ENCODE measurements at places on chromosomes 2 and 18.

GRCh38 chr2:156955701-156956100 lies 301.8 kb upstream of the GALNT5 start:
- H3K27me3 ChIP-seq = no peaks in the 10 kb centered on the region
- no peak overlapping the region for H3K27ac ChIP-seq
- ATAC-seq = no peak
- no peak overlapping the region for H3K4me3 ChIP-seq
- no peaks in the 10 kb centered on the region for H3K4me1 ChIP-seq

- peaks cover 26% of the 10 kb centered on the region for H3K36me3 ChIP-seq
- H3K27me3 ChIP-seq = no peaks in the 10 kb centered on the region
- ATAC-seq = no peak
These were observed 83.1 kb downstream of the EIPR1 start for GRCh38 chr2:3294493-3294892.

GRCh38 chr2:121282800-121283385 lies 2.1 kb downstream of the TFCP2L1 start:
- H3K4me1 ChIP-seq = peaks cover 33% of the 10 kb centered on the region
- H3K4me3 ChIP-seq = no peak overlapping the region
- ATAC-seq = no peak
- H3K27me3 ChIP-seq = peaks cover 24% of the 10 kb centered on the region

DNA sequence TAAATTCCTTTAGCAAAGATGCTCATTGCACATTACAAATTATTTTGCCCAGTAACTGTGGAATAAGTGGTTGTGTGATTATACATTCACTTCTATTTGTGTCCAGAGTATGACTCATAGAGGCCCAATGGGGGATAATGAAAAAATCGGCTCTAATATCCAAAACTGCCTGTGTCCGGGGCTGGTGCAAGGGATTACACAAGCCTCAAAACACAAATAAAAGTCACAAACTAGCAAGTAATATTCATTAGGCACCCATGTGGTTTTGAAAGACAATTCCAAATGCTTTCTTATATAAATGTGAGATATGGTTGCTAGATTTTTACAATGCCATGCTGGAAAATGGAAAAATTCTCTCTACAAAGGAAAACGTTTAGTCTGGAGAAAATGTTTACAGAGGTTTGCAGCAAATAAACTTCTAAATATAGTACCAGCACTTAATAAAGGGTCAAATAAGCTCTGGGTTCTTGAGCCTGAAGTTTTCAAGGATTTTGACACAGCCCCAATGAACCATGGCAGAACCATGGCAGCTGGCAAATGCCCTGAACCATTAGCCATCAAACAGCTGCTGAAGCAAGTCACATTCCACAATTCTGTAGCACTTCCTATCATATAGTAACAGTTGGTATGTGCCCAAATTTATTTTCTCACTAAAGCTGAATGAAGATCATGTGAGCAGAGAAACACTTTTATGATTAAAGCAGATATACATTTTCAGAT lies 40.5 kb downstream of the IRS1 start:
- no peaks in the 10 kb centered on the region for H3K36me3 ChIP-seq
- no peaks in the 10 kb centered on the region for H3K4me1 ChIP-seq
- no peak for ATAC-seq
- H3K4me3 ChIP-seq = no peak overlapping the region

- no peaks in the 10 kb centered on the region for H3K4me1 ChIP-seq
- no peak overlapping the region for H3K27ac ChIP-seq
- ATAC-seq = no peak
- H3K4me3 ChIP-seq = no peak overlapping the region
- H3K27me3 ChIP-seq = no peaks in the 10 kb centered on the region
- H3K36me3 ChIP-seq = no peaks in the 10 kb centered on the region
These were observed 167.1 kb downstream of the PDE1A start for GRCh38 chr2:182259629-182260150.

DNA sequence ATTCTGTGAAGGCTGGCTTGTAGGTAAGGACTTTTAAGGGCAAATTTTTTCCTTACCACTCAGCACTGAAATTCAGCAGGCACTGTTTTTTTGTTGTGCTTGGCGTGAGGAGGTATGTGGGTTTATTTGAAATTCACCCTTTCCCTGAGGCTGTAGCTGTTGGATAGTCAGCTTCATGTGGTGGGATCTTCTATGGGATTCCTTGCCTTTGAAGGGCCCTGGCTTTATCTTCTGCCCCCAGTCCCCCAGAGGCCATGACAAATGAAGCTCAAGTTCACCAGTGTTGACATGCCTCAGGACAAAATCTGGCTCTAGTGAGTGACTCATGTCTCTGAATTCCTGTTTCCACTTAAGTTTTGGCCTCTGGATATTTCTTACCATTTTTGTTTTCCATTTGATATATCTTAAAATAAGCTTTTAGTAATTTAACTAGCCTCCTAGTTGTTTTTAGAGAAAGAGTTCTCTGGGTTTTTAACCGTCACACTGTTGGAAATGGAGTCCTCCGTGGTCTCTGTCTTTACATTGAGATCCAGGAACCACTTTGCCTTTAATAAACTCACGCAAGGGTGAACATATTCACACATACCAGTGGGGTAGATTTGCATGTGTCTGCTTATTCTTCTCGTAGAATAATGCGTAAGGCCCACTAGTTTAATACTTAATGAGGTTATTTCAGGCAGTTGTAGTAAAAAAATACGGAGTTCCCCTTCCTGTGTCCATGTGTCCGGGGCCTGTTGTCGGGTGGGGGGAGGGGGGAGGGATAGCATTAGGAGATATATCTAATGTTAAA lies 211.1 kb upstream of the FAM98A start:
- H3K36me3 ChIP-seq = no peaks in the 10 kb centered on the region
- no peaks in the 10 kb centered on the region for H3K4me1 ChIP-seq
- no peak for ATAC-seq

DNA sequence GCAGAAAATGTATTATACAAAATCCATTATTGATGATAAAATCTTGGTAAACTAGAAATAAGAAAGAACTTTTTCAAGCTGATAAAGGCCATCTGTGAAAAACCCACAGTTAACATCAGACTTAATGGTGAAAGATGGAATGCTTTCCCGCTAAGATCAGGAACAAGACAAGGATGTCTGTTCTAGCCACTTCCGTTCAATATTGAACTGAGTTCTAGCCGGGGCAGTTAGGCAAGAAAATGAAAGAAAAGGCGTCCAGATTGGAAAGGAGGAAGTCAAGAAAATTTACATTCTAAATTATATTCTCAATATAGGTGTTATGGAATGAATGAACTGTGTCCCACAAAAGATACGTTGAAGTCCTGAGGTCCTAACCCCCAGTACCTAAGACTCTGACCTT lies 39.1 kb upstream of the DTNB start:
- H3K27ac ChIP-seq = peak overlapping the region; percentile 38
- H3K36me3 ChIP-seq = no peaks in the 10 kb centered on the region
- no peak for ATAC-seq
- H3K4me1 ChIP-seq = peaks cover 19% of the 10 kb centered on the region

- peaks cover 30% of the 10 kb centered on the region for H3K4me1 ChIP-seq
- peak overlapping the region; percentile 19 for H3K27ac ChIP-seq
- H3K4me3 ChIP-seq = no peak overlapping the region
These were observed 51.9 kb downstream of the CACNB4 start for GRCh38 chr2:152046940-152047339.

DNA sequence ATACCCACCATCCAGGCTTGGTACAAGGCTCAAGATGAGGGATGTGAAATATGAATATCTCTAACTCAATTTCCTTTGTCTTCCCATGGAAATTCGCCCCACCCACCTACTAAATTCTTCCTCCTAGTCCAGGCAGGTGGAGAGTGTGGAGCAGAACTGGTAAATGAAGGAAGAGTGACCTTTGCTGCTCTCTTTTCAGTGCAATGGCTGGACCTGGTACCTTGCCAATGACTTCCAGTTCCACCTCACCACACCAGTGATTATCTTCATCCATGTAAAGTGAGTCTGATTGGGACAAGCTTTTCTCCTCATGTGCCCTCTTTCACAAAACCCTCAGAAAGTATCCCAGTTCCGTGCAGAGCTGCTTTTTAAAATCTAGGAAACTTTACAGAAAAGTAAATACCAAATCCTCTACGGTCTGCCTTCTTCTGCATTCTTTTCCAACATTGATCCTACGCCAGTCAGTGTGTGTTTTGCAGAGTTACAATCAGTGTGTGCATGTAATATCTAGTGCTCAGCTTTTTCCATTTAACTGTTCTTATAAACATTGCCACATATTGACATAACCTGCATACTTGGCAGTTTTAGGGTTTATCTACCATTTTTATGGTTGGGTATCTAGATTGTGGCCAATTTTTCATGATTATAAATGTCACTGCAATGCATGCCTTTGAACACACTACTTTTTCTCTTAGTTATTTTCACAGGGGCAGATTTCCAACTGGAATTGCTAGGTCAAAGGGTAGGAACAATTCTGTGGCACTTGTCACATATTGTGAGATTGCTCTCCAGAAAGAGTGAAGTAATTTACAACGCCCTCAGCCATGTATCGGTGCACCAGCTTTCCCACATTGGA lies 86.5 kb upstream of the SEC11C start:
- H3K27me3 ChIP-seq = no peaks in the 10 kb centered on the region
- no peaks in the 10 kb centered on the region for H3K36me3 ChIP-seq
- no peak overlapping the region for H3K4me3 ChIP-seq

- no peak overlapping the region for H3K4me3 ChIP-seq
- H3K36me3 ChIP-seq = no peaks in the 10 kb centered on the region
- H3K27me3 ChIP-seq = peaks cover 6% of the 10 kb centered on the region
These were observed 23.9 kb upstream of the SLC66A3 start for GRCh38 chr2:11131166-11131920.

Data from stimulated activated memory B cell treated with anti-CD40 and anti-IgM and Interleukin-4, amounts not matched to agents 10 μg/mL and 1 μg/mL and 100 μg/mL, for 72 hours (primary cell).